T1000 (cell line): ENCODE measurements at places on chromosomes 5 and 9.

- no peak for DNase-seq
These were observed 38.9 kb downstream of the NTRK2 start for GRCh38 chr9:84708400-84708799.

- DNase-seq: no peak
These were observed 7.5 kb downstream of the CATSPER3 start for GRCh38 chr5:134975078-134975715.

DNA sequence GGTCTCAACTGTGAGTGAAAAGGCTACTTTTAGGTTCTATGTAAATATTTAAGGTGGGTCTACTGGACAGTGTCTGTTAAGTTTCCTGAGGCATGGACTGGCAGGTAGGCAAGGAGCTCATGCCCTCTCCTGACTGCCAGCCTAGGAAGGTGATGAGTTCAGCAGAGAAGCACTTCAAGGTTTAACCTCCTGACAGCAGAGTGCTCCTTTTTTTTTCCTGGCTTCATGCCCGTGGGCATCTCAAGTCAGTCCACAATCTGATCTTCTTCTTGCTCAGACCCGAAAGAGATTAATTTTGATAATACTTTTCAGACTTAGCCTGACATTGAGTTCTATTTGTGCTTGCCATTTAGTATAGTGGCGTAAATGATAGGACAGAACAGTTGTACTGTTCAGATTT is 241.9 kb upstream of the NREP start:
- DNase-seq: no peak

GRCh38 chr5:100430268-100431195 is 104.6 kb upstream of the FAM174A start:
- no peak for DNase-seq

DNA sequence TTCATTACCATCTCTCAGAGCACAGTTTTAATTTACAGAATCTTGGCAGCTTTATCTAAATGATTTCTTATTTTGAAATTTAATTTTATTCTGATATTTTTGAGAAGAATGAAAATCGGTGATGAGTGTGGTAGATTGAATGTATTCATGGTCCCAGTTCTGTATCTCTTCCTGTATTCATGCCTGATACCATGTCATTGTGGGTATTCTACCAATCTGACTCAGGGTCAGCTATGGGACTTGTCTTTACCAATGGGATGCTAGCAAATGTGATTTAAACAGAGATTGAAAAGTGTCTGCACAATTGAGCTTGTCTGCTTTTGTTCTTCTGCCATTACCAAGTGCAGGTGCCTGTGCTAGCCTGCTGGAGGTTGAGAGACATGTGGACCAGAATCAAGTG is 17.8 kb upstream of the ZNF618 start:
- DNase-seq: no peak

DNA sequence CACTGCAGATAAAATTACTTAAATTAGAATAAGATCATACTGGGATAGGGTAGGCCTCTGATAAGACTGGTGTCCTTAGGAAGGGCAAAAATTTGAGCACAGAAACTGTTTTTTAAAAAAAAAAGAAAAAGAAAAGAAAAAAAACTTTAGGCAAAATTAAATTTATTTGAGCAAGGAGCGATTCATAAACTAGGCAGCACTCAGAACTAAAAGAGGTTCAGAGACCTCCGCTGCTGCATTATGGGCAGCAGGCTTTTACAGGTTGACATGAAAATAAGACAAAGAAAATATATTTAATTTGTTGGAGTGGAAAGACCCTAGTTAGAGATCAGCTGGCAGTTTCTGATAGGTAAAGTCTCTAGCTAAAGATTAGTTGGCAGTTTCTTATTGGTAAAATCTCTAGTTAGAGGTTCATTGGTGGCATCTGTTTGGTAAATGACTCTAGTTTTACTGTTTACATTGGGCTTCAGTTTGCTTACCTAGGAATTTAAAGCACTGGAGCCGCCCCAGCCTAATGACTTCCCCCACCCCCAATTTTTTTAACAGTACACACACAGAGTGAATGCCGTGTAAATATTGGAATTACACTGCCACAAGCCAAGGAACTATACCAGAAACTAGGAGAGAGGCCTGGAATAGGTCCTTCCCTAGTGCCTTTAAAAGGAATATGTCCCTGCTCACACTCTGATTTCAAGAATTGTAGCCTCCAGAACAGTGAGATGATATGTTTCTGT is 4.5 kb upstream of the PLPP6 start:
- DNase-seq: no peak

DNA sequence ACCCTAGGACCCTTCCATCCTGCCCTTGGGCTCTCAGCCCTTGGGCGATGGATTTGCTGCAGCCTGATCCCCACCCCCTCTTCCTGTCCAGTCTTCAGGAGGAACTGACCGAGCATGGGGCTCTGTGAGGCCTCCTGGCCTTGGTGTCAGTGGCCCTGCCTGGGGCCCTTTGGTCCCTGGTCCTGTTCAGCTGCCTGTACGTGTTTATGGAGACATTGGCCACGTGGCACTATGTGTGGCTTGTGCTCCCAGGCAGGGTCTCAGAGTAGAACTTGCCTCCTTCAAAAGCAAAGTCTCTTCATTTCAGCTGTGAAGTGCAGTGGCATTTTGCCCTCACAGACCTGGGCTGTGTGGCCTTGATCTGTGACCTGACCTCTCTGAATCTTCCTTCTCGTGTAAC is 11.1 kb downstream of the FCN2 start:
- DNase-seq: no peak

GRCh38 chr5:128649192-128649591 is 111.1 kb upstream of the FBN2 start:
- no peak for DNase-seq

DNA sequence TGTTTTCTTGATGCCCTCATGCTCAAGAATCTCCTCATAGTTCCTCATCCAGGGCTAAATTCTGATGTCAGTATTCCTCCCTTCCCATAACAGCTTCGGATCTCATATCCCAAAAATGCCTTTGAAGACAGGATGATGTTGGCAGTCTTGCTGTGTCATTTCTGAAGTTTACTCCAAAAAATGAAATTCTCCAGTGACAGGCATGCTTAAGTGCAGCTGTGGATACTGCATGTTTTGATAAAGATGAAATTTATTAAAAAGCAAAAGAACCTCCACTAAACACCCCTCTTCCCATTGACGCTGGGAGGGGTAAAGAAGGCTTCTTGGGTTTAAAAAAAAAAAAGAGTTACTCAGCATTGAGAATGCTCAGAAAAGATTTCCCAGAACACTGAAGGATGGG is 43.1 kb downstream of the NDST1 start:
- DNase-seq: no peak

DNA sequence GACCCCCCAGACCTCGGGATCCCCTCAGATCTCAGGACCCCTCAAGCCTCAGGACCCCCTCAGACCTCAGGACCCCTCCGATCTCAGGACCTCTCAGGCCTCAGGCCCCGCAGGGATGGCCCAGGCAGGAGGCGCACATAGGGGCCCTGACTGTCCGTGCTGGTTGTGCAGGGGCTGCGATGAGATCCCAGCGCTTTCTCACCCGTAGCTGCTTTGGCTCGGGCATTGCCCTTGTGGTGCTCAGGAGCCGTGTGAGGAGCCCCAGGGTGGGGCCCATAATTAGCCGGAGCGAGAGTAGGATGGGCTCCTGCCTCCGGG is 680 bp upstream of the LPCAT1 start:
- DNase-seq: no peak

DNA sequence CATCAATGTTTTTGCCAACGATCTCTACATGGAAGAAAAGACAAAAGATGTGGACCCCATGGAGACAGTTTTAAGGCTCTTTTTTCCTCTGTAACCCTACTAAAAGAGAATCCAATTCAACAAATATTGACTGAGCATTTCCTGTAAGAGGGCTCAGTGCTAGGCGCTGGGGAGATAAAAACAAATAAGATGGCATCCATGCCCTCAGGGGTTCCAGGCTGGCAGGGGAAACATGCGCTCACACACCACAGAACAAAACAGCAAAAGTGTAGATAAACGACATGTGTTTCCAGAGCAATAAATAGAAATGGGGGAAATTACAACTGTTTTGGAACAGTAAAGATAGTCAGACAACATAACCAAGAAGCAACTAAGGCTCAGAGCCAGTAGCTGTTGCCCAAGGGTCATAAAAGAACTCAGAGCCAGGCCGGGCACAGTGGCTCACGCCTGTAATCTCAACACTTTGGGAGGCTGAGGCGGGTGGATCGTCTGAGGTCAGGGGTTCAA is 25.2 kb downstream of the ZNF608 start:
- no peak for DNase-seq

- DNase-seq: no peak
These were observed 1.3 kb upstream of the INIP start for GRCh38 chr9:112719241-112719691.

DNA sequence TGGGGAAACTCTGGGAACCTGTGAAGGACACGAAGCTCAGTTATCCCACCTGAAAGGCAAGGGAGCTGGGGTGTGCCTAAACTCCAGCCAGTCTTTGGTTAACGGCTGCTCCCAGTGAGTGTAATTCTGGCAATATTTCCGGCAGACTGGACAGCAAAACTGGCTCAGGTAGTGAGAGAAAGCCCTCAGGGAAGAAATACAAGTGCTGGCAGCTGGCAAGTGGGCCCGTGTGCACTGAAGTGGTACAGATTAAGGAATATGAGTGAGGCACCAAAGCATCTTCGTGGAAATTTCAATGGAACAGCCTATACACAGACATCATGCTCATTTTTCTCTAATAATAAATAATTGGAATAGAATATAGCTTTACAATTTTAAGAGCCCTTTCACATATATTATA is 56.2 kb downstream of the ABHD17B start:
- no peak for DNase-seq

DNA sequence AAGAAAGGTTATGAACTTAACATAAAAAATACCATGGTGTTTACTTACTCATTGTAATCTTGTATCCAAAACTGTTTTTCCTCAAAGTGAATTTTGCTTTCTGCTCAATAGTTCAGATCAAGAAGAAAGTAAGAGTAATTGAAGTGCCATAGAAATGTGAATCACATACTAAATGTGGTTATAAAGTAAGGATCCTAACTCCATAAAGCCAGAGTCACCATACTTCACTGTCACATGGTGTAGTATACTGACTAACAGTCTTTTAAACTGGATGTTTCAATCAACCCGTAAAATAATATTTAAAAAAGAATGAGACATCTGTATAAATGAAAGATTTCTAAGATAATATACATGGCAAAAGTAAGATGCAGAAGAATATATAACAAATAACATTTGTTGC is 72.1 kb downstream of the NIPBL start:
- no peak for DNase-seq

GRCh38 chr9:107249665-107250285 is 33.3 kb upstream of the RAD23B start:
- no peak for DNase-seq

DNA sequence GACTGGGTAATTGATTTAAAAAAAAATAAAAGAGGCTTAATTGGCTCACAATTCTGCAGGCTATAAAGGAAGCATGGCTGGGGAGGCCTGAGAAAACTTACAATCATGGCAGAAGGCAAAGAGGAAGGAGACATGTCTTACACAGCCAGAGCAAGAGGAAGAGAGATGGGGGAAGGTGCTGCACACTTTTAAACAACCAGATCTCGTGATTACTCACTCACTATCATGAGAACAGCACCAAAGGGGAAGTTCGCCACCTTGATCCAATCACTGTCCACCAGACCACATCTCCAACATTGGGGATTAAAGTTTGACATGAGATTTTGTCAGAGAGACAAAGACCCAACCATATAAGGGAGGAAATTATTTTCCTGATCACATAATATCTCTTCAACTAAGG is 138.8 kb upstream of the NR4A3 start:
- DNase-seq: no peak

- DNase-seq: no peak
These were observed 22.3 kb downstream of the TTC33 start for GRCh38 chr5:40733434-40733833.

DNA sequence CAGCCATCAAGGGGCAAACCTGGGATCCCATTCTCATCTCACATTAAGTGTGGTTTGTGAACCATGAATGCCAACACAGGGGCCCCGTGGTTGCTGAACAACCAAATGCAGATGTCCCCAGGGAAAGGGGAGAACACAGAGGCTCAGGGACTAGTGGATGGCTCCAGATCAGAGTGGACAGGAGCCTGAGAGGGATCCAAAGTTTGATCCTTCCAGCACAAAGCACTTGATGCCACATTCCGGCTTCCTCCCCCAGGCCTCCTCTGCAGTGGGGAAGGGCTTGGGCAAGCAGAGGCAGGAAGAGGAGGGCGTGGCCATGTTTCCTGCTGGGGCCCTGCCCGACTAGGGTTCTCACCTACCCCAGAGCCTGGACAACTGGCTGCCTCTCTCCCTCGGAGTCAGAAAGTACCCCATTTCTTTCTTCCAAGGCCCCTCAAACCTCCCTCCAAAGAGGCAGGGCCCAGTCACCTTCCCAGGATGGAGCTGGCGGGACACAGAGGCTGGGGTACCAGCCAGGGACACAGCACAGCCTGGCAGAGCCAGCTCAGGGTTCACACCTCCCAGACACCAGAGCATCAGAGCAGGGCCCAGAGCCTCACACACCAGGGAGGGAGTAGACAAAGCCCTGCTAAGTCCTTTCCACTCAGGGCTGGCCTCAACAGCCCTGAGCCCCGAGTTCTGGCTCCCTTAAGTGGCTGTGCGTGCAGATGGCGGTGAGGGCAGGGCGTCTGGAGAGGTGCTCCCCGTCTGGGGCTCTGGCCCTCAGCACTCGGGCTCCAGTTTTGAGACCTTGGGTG is 4.3 kb upstream of the RNF44 start:
- no peak for DNase-seq

GRCh38 chr5:116343961-116344360 is 230.7 kb downstream of the SEMA6A start:
- no peak for DNase-seq

DNA sequence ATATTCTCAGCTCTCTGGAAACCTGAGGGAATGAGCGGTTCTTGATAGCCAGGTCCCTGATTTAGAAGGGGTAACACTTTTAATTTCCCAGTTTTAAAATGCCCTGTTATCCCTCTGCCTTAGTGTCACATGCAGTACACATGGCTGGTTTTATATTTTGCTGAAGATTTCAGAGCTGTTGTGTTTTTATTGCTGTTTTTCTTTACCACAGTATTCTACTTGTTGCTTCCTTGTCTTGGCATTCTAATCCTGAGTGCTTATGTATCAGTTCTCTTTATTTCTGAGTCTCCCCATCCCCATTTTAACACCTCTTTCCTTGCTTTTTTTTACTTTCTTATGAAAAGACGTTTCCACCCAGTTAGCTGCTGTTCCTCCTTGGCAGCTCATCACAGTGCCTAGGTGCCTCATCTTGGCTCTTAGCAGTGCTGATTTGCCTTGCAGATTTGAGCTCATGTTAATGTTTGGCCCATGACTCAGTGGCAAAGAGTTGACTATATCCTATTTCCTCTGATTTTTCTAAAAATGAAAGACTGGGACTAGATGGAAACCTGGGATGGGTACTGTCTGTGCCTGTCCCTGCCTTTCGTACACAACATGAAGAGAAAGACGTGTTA is 3.7 kb downstream of the MTRR start:
- no peak for DNase-seq
